Dermis blood vessel endothelial cell (primary cell): ENCODE measurements at places on chromosomes 12 and 14. TPM values are rescaled to one million over a fixed set of nuclear protein-coding genes. Genes with fewer than 3 reads are reported as not detected.

Gene CPNE8
- 27.8 and 29.4 TPM in 2 replicates for total RNA-seq

DNA sequence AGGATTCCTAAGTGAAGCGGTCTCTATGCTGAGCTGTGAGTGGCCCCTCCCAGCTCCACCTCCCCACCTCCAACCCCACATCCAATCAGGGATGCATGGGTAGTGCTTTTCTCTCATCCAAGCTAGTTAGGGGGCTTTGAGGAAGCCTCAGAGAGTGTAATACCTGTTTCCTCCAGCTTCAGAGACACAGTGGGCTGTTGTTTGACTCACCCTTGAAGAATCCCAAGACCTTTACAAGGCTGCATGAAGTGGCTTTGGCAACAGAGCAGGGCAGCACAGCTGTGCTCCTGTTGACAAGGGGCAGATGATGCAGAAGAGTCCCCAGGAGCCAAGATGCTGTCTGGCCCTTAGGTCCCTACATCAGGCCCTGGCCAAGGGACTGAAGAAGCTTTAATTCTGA is 27.1 kb upstream of the CLMN start:
- DNase-seq: no peak

Gene TEX52
- not detected in 2 replicates for total RNA-seq

- no peak for DNase-seq
Observed at GRCh38 chr12:70772836-70773235, 135.6 kb upstream of the PTPRB start.

GRCh38 chr14:39264558-39264957 is 30.8 kb downstream of the MIA2 start:
- DNase-seq: no peak

DNA sequence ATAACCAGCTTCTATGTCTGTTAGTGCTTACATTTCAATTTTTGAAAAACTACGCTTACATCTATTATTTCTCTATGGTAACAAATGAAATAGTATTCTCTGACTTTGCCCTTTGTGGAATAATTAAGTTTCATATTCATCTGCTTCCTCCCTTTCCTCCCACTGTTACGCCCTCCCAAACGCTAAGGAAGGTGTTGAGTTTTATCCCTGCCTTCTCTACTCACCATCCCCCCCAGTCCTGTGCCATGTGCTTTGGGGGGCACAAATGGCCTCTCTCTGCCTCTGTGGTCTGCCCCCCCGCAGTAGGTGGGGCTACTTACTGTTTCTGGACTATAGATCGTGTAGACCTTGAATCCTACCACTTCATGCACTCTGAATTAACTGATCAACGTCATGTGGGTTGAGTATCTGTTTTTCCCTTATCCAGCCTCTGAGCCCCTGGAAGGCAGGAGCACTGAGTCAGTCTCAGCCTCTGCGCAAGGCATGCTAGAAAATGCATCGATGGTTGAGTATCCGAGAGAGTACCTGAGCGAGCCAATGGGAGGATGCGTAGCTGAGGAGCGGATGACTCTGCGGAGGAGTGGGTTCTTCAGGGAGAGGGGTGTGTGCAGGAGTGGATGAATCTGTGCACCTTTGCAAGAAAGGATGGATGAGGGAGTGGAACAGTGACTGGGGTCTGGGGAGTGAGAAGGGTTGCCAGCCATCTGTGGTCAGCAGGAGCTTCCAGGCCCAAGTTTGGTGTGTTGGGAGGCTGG is 114.5 kb upstream of the RTL1 start:
- no peak for DNase-seq
